MM.1S (cell line): ENCODE measurements at places on chromosomes 7 and 10.
A peak's percentile ranks its signal among the peaks of the same experiment; 100 is the strongest.

DNA sequence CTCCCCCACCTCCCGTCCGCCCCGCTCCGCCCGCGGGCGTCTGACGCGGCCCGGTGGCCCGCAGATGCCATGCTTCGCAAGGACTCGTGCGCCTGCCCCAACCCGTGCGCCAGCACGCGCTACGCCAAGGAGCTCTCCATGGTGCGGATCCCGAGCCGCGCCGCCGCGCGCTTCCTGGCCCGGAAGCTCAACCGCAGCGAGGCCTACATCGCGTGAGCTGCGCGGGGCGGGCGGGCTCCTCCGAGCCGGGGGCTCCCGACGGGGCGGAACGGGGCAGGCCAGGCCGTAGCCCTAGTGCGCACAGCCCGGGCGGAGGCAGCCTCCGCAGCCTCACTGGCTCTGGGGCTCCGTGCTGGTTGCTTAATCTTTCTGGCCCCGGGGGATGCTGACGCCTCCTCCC lies 2.8 kb downstream of the ASIC3 start:
- DNase-seq, result peak; percentile 33

DNA sequence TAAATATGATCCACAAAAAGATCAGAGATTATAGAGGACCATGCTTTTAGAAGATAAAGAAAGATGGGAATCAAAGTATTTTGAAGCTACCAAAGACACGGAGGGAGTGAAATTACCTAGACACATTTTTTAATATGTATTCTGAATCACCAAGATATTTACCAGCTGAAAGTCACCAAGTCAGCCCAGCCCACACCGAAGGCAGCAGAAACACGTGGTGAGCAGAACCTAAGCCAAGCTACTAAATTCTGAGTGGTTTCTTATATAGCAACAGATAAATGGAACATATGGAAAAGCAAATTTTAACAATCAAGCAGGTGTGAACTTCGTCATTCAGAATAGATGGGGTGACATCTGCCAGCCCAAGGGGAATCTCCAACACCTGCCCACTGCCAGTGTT lies 134.7 kb upstream of the AKR1E2 start:
- DNase-seq, result no peak

GRCh38 chr7:50696810-50697582 lies 85.7 kb downstream of the GRB10 start:
- DNase-seq, result no peak

GRCh38 chr10:1124796-1125195 lies 68.6 kb downstream of the WDR37 start:
- DNase-seq, result no peak

- no peak for DNase-seq
These were observed 307.4 kb downstream of the GALNT17 start for GRCh38 chr7:71439321-71439720.

GRCh38 chr10:19825700-19826099 lies 9.5 kb downstream of the PLXDC2 start:
- no peak for DNase-seq

GRCh38 chr7:105084581-105084980 lies 70.6 kb downstream of the KMT2E start:
- no peak for DNase-seq

DNA sequence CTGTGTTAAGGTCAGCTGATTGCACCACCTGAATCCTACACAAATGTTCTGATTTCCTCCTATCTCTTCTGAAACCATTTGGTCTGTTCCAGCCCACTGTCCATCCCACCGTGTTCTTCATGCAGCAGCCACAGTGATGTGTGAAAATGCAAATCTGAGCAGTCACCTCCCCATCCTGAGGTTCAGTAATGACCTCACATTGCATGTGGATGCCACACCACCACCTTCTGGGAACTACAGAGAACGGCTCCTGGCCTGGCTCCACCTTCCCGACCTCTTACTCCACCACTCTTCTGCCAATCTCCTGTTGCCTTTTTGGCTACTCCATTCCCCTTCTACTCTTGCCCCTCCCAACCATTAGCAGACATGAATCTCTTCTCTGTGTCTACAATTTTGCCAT lies 244.4 kb downstream of the TNS3 start:
- no peak for DNase-seq

DNA sequence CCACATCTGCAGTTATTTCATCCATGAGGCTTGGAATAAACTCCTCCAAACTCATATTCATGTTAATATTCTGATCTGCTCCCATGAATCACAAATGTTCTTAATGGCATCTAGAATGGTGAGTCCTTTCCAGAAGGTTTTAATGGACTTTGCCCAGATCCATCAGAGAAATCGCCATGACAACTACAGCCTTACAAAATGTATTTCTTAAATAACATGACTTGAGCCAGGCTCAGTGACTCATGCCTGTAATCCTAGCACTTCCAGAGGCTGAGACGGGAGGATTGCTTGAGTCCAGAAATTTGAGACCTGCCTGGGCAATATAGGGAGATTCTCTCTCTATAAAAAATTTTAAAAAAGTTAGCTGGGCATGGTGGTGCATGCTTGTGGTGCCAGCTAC lies 102.1 kb upstream of the TMEM168 start:
- DNase-seq, result no peak

- DNase-seq, result no peak
These were observed 378.8 kb upstream of the C7orf33 start for GRCh38 chr7:148211740-148212151.

DNA sequence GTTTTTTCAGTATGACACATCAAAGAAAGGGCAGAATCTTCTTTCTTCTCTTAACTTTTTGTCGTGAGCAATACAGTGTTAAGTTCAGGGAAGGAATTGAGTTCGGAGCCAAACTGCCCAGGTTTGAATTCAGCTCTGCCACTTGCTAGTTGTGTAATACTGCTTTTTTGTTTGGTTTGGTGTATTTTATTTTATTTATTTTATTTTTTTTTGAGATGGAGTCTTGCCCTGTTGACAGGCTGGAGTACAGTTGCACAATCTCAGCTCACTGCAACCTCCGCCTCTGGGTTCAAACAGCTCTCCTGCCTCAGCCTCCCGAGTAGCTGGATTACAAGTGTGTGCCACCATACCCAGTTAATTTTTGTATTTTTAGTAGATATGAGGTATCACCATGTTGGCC lies 539.8 kb upstream of the GALNT17 start:
- no peak for DNase-seq

DNA sequence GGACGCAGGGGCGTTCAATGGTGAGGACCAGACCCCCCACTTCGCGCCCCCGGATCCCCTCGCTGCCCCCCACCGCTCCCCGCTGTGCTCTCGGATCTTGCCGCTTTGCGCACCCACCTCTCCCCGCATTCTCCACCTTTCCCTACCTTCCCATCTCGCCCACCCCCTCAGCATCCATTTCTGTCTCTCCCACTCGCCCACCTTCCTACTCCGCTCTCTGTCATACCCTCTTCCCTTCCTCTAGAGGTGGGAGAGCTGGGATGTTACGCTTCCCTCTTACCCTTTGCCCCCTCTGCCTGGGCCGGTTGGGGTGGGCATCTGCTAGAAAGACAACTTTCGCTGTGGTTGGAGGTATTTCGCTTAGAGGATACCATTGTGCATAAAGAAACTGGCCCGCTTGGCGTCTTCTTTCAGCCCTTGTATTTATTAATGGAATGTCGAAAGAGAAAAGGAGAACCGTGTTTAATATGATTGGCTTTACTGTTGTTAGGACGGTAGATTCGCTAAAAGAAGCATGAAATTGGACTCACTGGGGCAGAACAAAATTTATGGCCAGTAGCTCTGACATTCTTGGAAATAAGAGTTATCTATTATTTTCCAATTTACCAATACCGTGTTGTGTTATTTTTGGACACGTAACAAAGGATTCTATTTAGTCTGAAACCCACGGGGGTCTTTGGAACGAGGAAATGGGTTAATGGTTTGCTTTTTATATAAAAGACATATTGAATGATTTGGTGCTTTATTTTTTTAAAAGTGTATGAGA lies 873 bp downstream of the PRKAR2B start:
- DNase-seq, result no peak

- DNase-seq, result no peak
These were observed 13.7 kb upstream of the HERC4 start for GRCh38 chr10:68088740-68089139.
